ENCODE measurements at places on chromosomes 1 and 21. TPM values are rescaled to one million over a fixed set of nuclear protein-coding genes. Genes with fewer than 3 reads are reported as not detected.

DNA sequence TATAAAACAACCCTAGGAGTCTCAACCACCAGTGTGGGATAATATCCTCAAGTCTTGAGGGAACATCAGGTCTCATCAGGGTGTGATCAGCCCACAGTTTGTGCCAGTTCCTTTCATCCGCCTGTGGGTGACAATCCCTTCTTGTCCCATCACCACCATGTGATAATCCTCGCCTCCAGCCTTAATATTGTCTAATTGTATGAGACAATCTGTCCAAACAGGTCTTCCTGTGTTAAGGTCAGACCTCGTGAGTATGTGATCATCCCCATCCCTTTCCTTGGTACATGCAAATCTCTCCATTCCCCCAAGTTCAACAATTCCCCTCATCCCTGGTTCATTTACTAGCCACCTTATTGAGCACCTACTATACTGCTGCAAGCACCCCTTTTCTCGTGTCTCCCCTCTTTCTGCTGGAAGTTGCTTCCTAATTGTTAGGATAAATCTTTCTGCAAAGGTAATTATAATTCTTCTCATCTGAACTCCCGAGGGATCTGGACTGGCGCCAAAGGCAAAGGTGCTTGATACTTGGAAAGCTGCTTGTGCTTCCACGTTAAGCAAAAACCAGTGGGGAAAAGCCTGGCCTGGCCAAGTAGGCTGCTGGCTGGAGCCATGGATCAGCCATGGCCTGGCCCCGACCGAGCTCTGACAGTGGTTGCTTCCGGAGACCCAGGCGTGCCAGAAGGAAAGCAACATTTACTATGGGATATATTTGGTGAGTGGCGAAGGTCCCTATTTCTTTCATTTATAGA, 92.5 kb downstream of the RNF220 start:
- no peak for DNase-seq

DNA sequence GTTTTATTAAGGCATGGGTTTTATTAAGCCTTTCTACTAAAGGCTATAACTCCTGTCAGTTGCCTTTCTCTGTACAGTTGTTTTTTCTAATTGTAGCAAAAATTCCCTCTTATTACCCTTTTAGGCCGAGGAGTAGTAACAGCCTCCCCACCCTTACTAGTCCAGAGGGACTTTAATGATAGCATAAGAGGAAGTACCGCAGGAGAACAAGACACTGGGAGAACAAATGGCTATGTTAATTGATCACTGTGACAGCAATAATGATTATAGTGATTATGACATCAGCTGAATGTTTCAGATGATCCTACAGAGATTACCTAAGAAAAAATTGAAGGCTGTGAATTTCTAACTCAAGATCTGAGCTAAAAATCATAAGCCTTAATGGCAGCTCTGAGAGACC, 383.0 kb upstream of the PTBP2 start:
- no peak for DNase-seq

GRCh38 chr1:206023695-206024094, at the start of gene CTSE:
CTSE (minus strand) TSS chr1:206023895; CDS start chr1:206023791, 104 bp downstream.
- DNase-seq = no peak

DNA sequence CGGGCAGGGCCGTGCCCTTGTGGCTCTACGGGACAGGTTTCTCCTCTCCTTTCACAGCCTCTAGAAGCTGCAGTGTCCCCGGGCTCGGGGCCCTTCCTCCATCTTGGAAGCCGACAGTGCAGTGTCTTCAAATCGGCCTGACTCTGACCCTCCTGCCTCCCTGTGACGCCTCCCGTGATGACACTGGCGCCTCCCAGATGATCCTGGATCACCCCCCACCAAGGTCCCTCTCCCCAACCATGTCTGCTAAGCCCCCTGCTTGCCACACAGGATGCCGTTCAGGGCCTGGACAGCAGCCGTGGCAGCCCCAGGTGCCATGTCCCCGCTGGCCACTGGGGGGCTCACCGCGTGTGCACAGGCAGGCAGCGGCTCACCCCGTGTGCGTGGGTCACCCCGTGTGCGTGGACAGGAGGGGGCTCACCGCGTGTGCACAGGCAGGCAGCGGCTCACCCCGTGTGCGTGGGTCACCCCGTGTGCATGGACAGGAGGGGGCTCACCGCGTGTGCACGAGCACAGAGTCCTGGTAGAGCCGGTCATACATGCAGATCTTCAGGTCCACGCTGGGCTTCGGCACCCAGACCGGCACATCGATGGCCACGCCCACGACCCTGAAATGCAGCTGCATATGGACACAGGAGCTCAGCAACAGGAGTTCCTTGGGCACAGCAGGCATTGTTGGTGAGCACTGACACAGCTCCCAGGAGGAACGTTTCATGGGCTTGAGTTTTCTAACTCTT, 24.9 kb upstream of the TMEM52 start:
- peak; percentile 8 for DNase-seq

GRCh38 chr1:223553957-223554356, 111.5 kb downstream of the CAPN8 start:
- no peak for DNase-seq

DNA sequence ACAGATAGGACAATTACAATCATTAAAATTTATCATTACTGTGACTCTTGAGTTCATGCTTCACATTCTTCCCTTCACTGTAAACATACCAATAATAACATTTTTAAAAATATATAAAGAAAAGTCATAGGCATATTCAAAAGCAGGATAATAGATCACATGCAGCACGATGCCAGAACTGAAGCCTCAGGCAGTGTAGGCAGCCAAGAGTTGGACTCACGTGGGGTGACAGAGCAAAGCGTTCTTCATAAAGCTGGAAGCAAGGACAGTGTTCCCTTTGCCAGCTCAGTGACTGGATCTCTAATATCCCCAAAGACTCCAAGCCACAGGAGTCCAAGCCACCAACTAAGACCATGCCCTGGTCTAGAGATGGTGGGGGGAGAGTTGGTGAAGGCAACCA, 77.7 kb downstream of the ODF2L start:
- no peak for DNase-seq

DNA sequence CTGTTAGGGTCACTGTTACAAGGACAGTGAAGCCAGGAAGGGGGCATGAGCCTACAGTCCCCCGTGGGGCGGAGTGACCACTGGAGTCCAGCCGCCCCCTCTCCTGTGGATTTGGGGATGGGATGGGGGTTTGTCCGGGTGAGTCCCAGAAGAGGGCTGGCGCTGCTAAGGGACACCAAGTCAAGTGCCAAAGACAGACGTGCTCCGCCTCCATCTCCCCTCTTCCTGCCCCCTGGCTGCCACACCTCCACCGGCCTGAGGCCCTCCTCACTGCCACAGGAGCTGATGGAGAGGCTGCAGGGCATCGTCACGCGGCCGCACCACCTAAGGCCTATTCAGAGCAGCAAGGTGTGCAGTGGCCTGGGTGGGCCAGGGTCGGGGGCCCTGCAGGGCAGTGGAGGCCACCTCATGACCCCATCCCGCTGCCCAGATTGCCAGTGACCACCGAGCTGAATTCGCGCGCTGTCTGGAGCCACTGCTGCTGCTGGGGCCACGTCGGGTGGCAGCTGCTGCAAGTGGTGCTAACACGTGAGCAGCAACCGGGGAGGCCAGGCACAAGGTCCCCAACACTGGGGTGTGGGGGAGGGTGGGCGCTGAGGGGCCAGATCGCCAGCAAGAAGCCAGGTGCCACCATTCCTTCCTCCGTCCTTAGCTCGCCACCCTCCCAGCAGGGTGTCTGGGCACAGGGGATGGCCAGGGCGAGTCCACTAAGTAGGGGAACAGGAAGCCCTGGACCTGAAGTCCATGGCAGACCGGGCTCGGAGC, 4.9 kb downstream of the RNF207 start:
- no peak for DNase-seq

The KCNJ10 gene
- total RNA-seq = not detected

The PLEKHN1 gene
- 0.54 TPM for total RNA-seq

The VAV3 gene
- total RNA-seq = not detected

The FCGR2B gene
- not detected for total RNA-seq

The SLAMF9 gene
- total RNA-seq = not detected

Data from fibroblast of the aortic adventitia (primary cell).